Retinal pigment epithelial cell (primary cell): ENCODE measurements at places on chromosomes 3 and 15.
A peak's percentile ranks its signal among the peaks of the same experiment; 100 is the strongest.

DNA sequence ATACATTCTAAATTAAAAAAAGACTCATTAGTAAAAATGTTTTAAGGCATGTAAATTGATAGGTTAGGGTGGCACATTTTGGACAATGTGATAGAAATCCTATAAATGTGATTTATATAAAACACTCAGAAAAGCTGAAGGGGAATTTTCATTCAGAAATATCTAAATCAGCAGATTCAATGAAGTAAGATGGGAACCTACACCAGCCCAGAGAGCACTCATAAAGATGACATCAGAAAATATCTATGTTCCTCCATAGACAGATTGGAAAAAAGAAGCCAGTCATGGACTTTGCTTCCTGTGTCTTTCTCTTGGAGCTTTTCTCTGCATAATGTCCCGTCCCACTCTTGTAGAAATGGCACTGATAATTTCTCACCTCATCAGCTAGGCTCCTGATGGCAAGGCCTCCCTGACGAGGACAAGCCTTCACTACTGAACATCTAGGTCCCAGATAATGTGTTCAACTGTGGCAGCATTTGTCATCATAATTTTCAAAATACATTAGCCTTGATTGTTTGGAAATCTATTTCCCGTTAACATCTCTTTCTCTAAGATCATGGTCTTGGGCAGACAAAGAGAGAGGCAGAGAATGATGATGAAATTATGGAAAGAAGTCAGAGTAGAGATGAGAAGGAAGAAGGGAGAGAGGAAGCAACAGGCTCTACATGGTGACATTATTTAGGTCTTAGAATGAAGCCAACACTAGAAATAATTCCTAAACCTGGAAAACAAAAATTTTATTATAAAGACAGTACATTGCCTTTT is 354.4 kb downstream of the NTRK3 start:
- no peak for DNase-seq

- DNase-seq = no peak
These were observed 68.1 kb downstream of the SLC6A6 start for GRCh38 chr3:14470461-14470860.

DNA sequence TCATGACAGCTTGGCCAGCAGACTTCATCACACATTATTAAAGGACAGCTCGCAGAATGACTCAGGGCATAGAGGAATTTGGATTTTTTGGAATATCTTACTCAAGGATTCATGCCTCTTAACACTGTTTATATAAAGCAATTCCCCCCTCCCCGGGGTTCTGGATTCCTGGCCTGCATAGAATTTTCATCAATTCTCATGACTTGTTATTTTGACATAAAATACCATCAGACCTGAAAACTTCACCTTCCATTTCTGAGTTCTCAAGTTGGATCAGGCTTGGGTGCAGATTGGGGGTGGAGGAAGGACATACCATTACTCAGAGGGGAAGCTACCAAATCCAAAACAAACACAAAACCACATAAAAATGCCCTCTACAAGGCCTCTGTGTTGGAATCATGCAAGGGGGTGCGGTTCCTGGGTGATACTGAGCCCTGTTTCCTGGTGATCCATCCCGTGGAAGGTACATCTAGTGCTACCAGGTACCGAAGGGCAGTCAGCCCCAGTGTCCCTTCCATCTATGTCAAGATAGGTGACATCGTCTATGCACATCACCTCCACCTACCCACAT is 95.3 kb downstream of the DAPK2 start:
- no peak for DNase-seq

DNA sequence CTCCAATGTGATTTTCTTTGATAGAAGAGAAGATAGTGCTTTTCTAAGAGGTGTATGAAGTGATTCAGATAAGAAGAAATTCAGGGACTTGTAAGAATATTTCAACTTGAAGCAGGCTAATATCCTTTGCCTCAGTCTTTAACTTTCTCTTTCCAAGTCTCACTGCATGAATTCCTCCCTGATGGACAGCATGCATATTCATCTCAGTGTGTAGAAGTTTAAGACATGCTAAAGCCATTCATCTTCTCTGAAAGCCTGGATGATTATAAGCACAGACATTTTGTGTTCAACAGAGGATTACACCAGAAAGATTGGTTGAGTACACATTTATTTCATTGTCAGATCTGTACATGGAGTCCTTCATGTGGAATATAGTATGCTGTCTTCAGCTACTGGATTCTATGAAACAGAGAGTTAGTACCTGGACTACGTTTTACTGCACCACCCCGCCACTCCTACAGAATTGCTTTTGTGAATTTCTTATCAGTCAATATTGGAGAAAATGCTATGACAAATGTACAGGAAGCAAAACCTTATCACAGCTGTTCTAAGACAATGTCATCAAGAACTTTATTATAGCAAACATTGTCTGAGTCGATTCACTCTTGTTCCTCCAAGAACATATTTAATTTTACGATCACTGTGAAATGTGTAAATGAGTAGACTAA is 1346.1 kb downstream of the OTOL1 start:
- DNase-seq = no peak

GRCh38 chr3:5202222-5202621 is 14.7 kb downstream of the EDEM1 start:
- no peak for DNase-seq

GRCh38 chr3:175778994-175779393 is 919.9 kb downstream of the NAALADL2 start:
- DNase-seq = no peak

- no peak for DNase-seq
These were observed 13.6 kb downstream of the PDZRN3 start for GRCh38 chr3:73611176-73611575.

DNA sequence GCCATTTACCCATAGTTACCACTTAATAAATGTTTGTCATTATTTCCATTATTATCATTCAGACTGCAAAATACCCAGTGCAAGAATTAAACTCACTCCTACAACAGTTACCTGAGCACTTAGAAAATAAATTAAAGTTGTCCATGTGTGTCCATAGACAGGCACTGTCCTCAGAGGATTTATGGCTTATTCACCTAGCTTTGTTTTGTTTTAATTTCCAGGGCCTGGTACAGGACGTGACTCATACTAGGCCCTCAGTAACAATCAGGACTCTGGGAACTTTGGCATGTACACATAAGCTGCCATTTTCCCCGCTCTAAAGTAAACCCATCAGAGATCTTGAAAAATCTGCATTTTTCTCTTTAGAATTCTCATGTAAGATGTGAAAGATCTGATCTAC is 458.5 kb upstream of the ARRDC4 start:
- DNase-seq = peak; percentile 51

- no peak for DNase-seq
These were observed 113.7 kb upstream of the GOLGA8J start for GRCh38 chr15:29968895-29969561.

GRCh38 chr3:150451329-150452048 is 43.4 kb downstream of the TSC22D2 start:
- DNase-seq = no peak

DNA sequence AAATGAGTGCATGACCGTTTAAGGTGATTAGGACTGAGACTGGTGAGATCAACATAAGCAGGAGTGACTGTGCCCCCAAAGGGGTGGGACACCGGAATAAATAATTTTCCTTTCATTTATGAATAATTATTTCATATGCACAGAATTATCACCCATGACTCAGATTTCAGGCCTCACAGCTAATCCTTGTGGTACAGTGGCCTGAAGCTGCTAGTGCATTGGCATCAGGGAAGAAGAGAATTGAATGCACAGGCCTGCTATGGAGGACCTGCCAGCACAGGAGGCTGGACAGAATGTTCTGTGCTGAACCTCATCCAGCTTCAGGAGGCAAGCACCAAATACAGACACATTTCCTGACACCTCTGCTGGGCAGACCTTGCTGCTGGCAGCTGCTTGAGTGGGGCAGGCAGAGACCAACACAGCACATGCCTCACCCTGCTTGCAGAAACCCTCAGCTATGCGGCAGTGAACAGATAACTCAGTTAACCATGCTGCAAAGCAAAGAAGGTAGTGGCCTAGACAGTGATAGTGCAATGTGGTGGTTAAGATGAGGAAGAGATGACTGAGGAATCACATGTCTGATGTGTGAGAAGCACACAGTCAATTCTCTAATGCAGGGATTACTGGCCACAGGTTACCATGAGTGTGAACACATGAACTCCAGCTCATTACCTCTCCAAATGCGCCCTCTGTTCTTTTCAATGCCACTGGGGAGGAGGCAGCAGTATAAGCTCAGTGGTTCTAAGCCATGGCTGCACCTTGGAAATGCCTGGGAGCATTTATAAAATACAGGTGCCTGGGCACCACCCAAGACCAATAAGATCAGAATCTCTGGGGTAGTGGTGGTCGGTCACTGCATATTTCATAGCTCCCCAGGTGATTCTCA is 68.1 kb upstream of the SCN5A start:
- DNase-seq = no peak

DNA sequence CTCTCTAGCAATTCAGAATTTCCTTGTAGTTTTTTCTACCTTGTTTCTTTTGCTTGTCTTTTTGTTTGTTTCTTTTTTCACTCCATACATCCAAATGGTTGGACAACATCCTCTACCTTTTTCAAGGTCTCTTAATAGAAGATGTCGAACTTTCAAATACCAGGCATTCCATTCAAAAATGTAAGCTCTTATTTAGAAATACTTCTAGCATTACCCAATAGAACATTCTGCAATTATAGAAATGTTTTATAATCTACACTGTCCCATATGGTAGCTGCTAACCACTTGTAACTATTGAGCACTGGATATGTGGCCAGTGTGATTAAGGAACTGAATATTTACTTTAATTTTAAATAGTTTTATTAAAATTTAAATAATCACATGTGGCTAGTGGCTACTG is 196.2 kb upstream of the MRPL3 start:
- no peak for DNase-seq

- DNase-seq = no peak
These were observed 98.4 kb upstream of the PFN2 start for GRCh38 chr3:150069154-150069527.

GRCh38 chr3:52090131-52090932 is 34.0 kb upstream of the DUSP7 start:
- DNase-seq = peak; percentile 55

GRCh38 chr3:27559835-27560234 is 75.7 kb upstream of the SLC4A7 start:
- no peak for DNase-seq

DNA sequence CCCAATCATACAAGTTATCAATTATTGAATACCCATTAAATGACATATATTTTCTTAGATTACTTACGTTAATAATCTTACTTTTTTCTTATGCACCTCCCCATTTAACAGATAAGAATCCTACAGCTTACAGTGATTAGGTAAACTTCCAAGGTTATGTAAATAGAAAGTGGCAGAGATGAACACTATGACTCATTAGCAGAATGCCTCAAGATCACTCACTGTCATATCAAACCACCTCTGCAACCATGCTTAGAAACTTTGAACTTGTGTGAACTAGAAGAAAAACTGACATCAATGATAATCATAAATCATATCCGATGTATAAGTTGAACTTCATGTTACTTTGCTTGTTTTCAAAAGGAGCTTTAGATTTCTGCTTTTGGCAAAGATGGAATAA is 911.6 kb upstream of the ARPP21 start:
- no peak for DNase-seq

- no peak for DNase-seq
These were observed 42.2 kb downstream of the GMPS start for GRCh38 chr3:155912579-155913190.

GRCh38 chr3:186362988-186363387 is 954 bp upstream of the DGKG start:
- no peak for DNase-seq

DNA sequence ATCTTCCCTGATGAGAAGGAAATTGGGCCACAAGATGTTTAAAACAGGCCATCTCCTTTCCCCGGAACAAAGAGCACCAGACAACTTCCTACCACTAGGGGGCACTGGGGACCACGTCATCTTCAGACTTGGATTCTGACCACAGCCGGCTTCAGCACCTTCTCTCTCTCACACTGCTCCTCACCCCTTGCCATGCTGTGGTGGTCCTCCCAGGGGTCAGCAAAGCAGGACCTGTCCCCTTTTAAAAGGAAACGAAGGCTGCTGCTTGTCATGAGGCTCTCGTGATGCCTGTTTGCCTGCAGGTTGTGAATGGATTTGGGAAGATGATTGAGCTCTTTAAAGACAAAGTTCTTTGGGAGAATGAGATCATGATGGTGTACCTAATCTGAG is 16.2 kb downstream of the RFT1 start:
- no peak for DNase-seq

DNA sequence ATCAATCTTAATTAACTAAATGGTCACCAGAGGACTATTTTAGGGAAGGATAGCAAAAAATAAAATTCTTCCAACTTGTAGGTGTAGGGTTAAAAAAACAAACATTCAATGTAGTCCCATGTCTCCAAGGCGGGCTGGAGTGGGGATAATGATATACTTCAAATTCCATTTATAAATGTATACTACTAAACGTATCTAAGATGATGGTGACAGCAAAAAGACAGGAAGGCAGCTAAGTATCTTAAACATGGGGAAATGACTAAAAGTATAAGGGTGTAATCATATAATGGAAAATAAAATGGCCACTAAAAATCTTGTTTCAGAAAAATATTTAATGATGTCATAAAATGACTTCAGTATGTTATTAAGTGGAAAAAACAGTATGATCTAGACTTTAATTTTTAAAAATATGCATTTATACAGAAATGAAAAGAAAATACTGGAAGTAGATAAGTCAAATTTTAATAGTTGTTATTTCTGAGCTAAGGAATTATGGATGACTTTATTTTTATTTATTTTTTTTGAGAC is 181.7 kb downstream of the SUCLG2 start:
- DNase-seq = no peak

DNA sequence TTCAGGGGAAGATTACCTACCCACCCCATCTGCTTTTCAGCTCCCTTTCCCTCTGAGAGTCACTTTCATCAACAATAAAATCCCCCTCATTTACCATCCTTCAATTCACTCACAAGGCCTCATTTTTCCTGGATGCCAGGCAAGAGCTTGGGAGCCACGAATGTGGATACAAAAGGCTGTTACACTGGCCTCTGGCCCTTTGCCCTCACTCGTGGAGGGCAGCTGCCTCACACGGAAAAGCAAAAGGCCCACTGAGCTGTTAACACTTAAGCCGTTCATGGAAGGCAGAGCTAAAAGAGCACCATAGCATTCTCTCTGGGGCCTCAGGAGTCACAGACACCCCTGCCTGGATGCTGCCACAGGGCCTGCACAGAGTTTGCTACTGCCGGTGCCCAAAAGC is 102.4 kb upstream of the TUSC7 start:
- DNase-seq = no peak

DNA sequence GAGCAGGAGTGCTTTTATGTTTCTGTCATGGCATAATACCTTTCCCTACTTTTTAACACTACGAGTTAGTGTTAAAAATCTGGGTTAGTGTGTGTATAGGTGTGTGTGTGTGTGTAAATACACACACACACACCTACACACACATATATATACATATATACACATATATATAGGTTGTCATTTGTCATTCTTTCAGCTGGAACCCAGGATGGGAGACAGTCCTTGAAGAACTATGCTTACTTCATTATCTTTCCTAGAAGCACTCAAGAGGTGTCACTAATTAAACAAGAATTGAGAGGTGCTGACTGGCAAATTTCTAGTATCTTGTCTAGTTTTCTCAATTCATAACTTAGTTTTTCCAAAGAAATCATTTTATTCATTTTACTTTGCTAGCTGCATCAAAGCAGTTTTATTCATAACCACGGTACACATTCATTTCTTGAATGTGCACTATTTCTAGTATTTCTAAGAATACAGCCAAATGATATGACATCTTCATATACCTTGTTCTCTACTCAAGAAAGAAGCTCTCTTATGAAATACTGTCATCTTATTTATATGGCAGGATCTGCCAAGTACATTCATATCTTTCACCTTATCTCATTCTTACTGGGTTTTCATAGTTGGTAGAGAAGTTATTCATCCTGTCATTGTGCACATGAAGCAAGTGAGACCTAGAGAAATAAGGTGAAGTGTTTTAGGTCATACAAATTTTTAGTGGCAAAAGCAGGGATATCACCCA is 46.6 kb downstream of the ISL2 start:
- no peak for DNase-seq
